T-cell (primary cell): ENCODE measurements at places on chromosomes 1 and 21.

DNA sequence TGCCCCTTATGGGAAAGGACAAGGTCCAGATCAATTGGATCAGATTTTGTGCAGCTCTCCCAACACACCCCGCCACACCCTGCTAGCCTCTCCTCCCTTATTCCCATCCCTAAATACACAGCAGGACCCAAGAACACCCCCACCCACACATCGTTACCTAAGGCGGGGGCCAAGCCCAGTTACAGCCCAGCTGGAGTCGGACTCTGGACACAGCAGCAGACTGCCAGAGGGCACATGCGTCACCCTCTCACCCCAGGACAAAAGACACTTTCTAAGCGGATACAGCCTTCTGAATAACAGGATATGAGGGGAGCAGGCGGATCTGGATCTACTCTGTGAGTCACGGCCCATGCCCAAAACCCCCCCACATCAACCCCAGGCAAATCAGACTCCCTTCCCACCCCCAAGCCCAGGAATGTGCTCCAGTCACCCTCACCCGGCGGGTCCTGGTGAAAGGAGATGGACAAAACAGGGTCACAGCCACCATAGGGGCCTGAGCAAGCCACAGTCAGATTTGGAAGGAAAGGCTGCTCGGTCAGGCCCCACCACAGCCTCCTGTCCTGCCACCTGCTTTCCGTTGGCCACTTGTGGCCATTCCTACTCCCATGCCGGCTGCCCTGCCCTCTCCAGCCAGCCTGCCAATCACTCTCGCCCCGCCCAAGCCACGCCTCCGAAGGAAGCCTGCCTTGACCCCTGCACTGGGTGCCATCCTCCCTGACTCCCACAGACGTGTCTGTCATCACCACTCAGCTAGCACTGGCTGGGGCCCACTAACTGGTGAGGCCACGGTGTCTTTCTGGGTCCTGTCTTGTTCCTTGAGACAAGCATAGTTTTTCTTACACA is 4.0 kb downstream of the S100A16 start:
- H3K36me3 ChIP-seq = no peaks in the 10 kb centered on the region
- no peak for DNase-seq

- no peak overlapping the region for H3K4me3 ChIP-seq
- no peaks in the 10 kb centered on the region for H3K4me1 ChIP-seq
- peaks cover 2% of the 10 kb centered on the region for H3K36me3 ChIP-seq
- no peak overlapping the region for H3K27ac ChIP-seq
Measured at GRCh38 chr21:37088186-37088735, 15.2 kb downstream of the TTC3 start.

DNA sequence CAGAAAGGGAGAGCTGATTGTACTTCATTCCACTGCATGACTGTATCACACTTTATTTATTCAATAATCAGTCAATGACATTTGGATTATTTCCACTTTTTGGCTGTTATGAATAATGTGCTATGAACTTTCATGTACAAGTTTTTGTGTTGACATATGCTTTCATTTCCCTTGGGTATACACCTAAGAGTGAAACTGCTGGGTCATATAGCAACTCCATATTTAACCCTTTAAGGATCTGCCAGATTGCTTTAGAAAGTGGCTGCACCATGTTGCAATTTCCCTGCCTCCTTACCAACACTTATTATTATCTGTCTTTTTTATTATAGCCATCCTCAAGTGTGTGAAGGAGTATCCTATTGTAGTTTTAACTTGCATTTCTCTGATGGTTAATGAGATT is 108.8 kb upstream of the KCNK1 start:
- no peaks in the 10 kb centered on the region for H3K36me3 ChIP-seq
- H3K4me1 ChIP-seq = no peaks in the 10 kb centered on the region
- H3K4me3 ChIP-seq = no peak overlapping the region
- H3K27ac ChIP-seq = no peak overlapping the region
- no peaks in the 10 kb centered on the region for H3K27me3 ChIP-seq

- no peaks in the 10 kb centered on the region for H3K4me1 ChIP-seq
- DNase-seq = no peak
- H3K27ac ChIP-seq = no peak overlapping the region
- no peaks in the 10 kb centered on the region for H3K36me3 ChIP-seq
- peaks cover 3% of the 10 kb centered on the region for H3K27me3 ChIP-seq
- H3K4me3 ChIP-seq = no peak overlapping the region
Measured at GRCh38 chr1:221509575-221510355, 232.1 kb downstream of the DUSP10 start.

GRCh38 chr1:145711213-145711651 is 4.1 kb upstream of the PDZK1 start:
- no peaks in the 10 kb centered on the region for H3K36me3 ChIP-seq
- H3K4me3 ChIP-seq = no peak overlapping the region
- DNase-seq = no peak
- no peak overlapping the region for H3K27ac ChIP-seq
- no peaks in the 10 kb centered on the region for H3K4me1 ChIP-seq

GRCh38 chr1:9389968-9390367 is 97.3 kb downstream of the SPSB1 start:
- H3K4me3 ChIP-seq = no peak overlapping the region
- H3K4me1 ChIP-seq = no peaks in the 10 kb centered on the region
- no peak for DNase-seq

GRCh38 chr1:160257411-160258015 is 4.8 kb downstream of the DCAF8 start:
- DNase-seq = no peak
- H3K27ac ChIP-seq = no peak overlapping the region
- no peak overlapping the region for H3K4me3 ChIP-seq
- H3K4me1 ChIP-seq = peaks cover 17% of the 10 kb centered on the region

- no peaks in the 10 kb centered on the region for H3K27me3 ChIP-seq
- H3K27ac ChIP-seq = no peak overlapping the region
- no peaks in the 10 kb centered on the region for H3K4me1 ChIP-seq
- no peaks in the 10 kb centered on the region for H3K36me3 ChIP-seq
- DNase-seq = no peak
- no peak overlapping the region for H3K4me3 ChIP-seq
Measured at GRCh38 chr21:34770576-34770975, 101.8 kb downstream of the CLIC6 start.

DNA sequence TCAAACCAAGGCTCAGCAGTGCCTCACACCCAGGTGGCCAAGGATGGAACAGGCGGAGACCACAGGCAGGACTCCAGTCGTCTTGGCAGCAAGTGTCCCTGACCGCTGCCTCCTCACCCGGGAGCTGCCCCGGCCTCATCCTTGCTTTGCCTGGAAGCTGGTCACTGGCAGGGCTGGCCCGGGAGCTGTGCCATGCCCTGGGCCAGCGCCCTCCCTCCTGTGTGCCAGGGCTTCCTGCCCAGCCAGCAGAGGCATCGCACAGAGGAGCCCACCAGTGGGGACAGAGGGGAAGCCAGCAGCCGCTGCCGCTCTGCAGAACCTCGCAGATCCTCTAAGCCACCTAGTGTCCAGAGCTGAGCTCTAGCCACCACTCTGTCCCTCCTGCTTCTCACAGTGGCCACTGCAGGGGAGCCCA is 7.8 kb downstream of the CASZ1 start:
- DNase-seq = no peak
- no peaks in the 10 kb centered on the region for H3K27me3 ChIP-seq
- no peaks in the 10 kb centered on the region for H3K36me3 ChIP-seq

DNA sequence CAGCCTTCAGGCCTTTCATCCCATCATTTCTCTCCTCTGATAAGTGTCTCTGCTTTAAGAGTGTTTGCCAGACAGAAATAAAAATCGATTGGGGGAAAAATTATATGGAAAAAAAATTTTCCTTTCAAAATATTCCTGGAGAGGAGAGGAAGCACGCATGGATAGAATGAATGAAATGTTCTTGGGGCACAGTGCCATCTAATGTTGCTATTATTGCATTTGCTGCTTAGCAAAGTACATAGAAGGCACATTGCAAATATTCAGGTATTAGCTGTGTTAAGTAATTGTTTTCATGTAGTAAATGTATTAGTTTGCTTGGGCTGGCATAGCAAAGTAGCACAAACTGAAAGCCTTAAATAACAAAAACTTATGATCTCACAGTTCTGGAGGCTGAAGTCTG is 18.1 kb downstream of the B3GALT5 start:
- H3K4me1 ChIP-seq = no peaks in the 10 kb centered on the region
- DNase-seq = no peak
- H3K36me3 ChIP-seq = no peaks in the 10 kb centered on the region
- no peak overlapping the region for H3K4me3 ChIP-seq
- peaks cover 3% of the 10 kb centered on the region for H3K27me3 ChIP-seq

- DNase-seq = no peak
- H3K4me3 ChIP-seq = no peak overlapping the region
Measured at GRCh38 chr1:18866314-18866713, 6.9 kb upstream of the TAS1R2 start.

DNA sequence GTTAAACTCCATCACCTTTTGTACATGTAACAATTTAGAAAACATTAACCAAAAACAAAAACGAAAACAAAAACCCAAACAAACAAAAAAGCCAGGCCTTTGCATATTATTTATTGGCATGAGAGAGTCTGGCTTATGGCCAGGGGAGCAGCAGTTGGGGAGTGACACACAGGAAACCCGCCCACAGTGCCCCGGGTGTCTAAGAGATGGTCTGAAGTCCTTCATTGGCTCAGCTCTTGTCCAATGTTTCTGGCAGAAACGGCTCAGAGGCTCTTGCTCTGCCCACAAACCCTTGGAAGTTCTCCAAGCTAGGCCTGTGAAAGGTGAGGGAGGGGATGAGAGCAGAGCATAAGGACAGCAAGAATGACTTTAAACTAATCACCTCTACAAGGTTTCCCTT is 131.5 kb downstream of the CNIH3 start:
- DNase-seq = no peak
- no peak overlapping the region for H3K4me3 ChIP-seq
- peaks cover 3% of the 10 kb centered on the region for H3K4me1 ChIP-seq
- H3K36me3 ChIP-seq = no peaks in the 10 kb centered on the region
- no peak overlapping the region for H3K27ac ChIP-seq

GRCh38 chr1:101409102-101409501 is 172.3 kb downstream of the S1PR1 start:
- no peak overlapping the region for H3K27ac ChIP-seq
- no peak overlapping the region for H3K4me3 ChIP-seq
- DNase-seq = no peak
- H3K4me1 ChIP-seq = no peaks in the 10 kb centered on the region

- H3K27me3 ChIP-seq = no peaks in the 10 kb centered on the region
- H3K4me3 ChIP-seq = no peak overlapping the region
- no peak overlapping the region for H3K27ac ChIP-seq
- H3K4me1 ChIP-seq = peaks cover 6% of the 10 kb centered on the region
- no peaks in the 10 kb centered on the region for H3K36me3 ChIP-seq
Measured at GRCh38 chr1:159881622-159882526, 18.1 kb downstream of the CFAP45 start.

DNA sequence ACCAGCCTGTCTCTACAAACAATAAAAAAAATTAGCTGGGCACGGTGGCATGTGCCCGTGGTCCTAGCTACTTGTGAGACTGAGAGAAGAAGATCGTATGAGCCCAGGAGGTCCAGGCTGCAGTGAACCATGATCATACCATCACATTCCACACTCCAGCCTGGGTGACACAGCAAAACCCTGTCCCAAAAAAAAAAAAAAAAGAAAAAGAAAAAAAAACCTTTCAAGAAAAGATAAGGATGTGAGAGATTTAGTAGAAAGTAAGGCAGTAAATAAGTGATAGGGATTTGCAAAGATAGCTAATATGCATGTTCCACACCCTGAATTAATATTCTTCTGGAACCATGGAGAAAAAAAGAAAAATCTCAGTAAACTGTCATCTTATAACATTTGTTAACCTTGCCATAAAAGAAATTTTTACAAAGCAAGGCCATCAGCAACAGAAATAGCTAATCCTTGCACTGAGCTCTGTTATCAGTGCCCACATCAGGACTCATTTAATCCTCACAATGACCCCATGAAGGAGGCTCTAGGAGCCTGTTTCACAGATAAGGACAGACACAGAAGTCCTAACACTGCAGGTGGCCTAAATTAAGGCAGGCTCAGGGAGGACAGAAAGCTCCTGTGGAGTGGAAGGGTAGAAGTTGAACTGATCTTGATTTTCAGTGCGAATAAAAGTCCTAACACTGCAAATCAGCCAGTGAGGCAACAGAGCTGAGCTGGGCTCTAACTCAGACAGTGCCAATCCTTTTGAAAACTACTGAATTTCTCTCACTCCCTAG is 7.6 kb downstream of the GNB1 start:
- H3K4me1 ChIP-seq = peaks cover 16% of the 10 kb centered on the region
- no peak for DNase-seq

- no peaks in the 10 kb centered on the region for H3K27me3 ChIP-seq
- H3K36me3 ChIP-seq = no peaks in the 10 kb centered on the region
- no peak overlapping the region for H3K27ac ChIP-seq
Measured at GRCh38 chr21:19541602-19542001, 1138.0 kb upstream of the TMPRSS15 start.

DNA sequence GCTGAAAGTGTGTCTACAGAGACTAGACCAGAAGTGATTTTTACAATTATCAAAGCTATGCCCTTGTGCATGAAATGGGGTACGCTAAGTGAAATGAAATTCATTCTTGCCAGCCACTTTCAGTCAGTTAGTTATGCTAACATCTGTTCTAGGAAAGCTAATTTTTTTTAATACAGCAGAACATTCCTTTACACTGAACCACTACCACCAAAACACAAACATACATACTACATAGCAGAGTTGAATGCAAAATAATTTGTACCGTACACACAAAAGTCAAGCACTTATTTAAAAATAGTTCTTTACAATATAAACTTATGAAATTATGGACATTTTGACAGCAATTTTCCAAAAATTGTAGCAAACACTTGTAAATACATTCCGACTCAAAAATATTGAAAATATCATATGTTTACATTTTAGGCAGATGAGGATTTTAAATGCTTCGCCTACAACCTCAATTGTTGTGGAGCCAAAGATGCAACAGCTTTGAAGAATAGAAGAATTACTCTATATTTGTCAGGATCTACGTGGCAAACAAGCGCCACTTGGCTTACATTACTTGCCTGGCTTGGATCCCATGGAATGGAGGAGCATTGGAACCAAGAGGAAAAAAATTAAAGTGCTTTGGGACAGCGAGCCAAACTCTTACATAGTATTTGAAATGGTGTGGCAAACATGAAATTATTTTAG is 30.6 kb downstream of the WLS start:
- no peaks in the 10 kb centered on the region for H3K36me3 ChIP-seq
- no peak for DNase-seq
- no peak overlapping the region for H3K27ac ChIP-seq
- no peaks in the 10 kb centered on the region for H3K27me3 ChIP-seq
- no peak overlapping the region for H3K4me3 ChIP-seq

- H3K27me3 ChIP-seq = no peaks in the 10 kb centered on the region
- no peak for DNase-seq
- H3K36me3 ChIP-seq = no peaks in the 10 kb centered on the region
- no peak overlapping the region for H3K27ac ChIP-seq
- H3K4me1 ChIP-seq = no peaks in the 10 kb centered on the region
Measured at GRCh38 chr1:59026472-59026948, 242.7 kb upstream of the JUN start.
